ENCODE measurements at places on chromosomes 1 and 21.

DNA sequence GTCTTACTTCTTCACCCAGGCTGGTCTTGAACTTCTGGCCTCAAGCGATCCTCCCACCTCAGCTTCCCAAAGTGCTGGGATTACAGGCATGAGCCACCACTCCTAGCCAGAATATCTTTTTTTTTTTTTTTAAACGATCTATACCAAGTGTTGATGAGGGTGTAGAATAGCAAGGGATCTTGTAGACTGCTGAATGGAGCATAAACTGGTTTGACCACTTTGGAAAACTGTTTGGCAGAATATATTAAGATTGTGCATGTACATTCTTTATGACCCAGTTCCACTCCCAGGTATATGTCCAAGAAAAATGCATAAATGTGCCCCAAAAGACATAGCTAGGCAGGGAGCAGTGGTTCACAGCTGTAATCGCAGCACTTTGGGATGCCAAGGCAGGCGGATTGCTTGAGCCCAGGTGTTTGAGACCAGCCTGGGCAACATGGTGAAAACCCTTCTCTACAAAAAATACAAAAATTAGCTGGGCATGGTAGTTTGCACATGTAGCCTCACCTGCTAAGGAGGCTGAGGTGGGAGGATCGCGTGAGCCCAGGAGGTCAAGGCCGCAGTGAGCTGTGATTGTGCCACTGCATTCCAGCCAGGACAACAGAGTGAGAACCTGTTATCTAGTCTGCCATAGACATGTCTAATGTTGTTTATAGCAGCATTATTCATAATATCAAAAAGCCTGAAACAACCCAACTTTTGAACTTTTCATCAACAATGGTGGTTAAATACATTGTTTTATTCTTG is 184.0 kb downstream of the VPS13D start:
- no peak for DNase-seq

- no peak for DNase-seq
These were observed 106.5 kb downstream of the RGS7 start for GRCh38 chr1:241250465-241250864.

GRCh38 chr21:14241297-14241696 is 25.3 kb downstream of the RBM11 start:
- no peak for DNase-seq

DNA sequence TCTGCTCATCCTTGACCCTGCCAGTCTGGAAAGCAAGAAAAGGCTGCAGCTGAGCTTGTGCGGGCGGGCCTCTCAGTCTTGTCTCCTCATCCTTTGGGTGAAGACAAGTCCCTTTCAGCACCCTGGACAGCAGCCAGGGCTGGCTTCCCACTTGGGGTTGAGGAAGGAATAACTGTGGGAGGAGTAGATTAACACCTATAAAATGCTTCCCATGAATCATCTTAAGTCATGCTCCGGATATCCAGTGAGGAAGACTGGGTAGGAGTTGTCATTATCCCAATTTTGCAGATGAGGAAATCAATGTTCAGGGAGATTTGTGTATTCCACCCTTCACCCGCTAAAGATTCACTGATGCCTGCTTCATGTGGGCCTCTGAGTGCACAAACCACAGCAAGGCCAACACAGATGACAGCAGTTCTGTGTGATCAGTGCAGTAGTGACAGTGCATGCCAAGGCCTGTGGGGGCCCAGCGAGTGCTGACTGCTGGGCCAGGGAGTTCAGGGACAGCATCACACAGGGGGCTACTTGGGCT is 20.1 kb upstream of the COL16A1 start:
- DNase-seq = peak; percentile 83

DNA sequence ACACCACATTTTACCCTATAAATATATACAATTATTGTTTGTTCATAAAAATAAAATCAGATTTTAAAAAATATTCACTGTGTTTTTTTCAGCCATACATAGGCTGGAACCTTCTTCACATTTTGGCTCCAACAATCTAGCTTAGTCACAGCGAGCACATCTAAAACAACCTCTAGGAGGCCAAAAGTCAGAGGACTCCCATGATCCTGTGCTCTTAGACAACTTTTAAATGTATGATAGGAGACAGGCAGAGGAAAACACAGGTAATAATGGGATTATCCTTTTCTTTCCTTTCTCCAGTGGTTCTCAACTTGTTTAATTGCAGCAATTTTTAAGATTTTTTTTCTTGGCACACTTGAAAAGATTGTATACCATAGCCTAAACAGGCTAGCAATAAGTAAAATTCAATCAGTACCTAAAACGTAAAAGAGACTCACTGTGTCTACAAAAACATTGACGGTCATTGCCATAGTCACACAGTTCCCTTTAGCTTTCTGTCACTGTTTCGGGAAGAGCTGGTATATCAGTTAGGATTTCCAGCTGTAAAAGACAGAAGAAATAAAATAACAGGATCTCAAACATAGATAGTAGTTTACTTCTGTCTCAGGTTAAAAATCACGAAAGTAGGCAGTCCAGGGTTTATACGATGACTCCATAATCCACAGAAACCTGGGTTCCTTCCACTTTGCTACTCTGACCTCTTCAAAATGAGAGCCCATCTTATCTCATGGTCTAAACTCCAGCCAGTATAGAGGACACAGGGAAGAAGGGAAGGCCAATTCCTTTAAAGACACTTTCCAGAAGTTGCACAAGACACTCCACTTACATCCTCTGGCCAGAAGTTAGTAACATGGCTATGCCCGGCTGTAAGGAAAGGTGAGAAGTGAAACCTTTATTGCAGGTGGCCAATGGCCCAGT is 39.2 kb upstream of the CR1L start:
- DNase-seq = no peak

GRCh38 chr21:25676451-25676850 is 37.4 kb downstream of the JAM2 start:
- no peak for DNase-seq

DNA sequence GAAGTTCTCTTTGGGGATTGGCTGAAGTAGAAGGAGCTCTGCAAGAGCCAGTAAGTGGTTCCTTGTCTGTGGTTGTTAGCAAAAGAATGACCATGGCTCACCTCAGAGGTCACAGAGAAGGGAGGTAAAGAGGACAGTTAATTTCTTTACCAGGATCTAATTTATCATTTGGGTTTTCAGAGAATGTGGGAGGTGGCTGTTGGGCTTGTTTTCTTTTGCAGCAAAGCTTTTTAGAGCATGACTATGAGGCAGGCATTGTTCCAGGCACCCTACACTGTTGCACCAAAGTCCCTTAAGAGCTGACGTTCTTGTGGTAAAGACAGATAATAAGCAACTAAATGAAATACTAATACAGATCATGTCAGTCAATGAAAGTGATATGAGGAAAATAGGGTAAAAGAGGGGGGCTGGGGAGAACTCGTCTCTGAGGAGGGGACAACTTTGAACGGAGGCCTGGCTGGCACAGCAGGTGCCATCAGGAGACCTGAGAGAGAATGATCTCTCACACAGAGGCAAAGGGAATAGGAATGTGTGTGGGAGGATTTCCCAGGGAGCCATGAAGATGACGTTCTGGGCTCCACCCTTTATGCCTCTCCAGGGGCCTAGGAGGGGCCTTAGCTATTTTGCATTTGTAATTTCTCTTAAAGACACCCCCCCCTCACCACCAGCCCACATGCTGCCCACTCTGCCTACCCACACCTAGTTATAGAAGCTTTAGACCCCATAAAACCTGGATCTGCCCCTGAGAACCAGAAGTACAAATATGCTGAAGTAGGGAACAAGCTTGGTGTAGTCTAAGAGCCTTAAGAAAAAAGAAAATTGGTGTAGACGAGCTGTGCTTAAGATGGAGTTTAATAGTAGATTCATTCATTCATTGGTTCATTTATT is 177.5 kb downstream of the ROR1 start:
- DNase-seq = no peak

- no peak for DNase-seq
These were observed 75.2 kb downstream of the BEND5 start for GRCh38 chr1:48701445-48701844.

GRCh38 chr1:166910396-166910994 is 34.4 kb upstream of the TADA1 start:
- DNase-seq = peak; percentile 51

GRCh38 chr1:87941337-87941946 is 612.8 kb downstream of the LMO4 start:
- DNase-seq = peak; percentile 31

- no peak for DNase-seq
These were observed 165.9 kb downstream of the LRRC40 start for GRCh38 chr1:70039485-70039884.

DNA sequence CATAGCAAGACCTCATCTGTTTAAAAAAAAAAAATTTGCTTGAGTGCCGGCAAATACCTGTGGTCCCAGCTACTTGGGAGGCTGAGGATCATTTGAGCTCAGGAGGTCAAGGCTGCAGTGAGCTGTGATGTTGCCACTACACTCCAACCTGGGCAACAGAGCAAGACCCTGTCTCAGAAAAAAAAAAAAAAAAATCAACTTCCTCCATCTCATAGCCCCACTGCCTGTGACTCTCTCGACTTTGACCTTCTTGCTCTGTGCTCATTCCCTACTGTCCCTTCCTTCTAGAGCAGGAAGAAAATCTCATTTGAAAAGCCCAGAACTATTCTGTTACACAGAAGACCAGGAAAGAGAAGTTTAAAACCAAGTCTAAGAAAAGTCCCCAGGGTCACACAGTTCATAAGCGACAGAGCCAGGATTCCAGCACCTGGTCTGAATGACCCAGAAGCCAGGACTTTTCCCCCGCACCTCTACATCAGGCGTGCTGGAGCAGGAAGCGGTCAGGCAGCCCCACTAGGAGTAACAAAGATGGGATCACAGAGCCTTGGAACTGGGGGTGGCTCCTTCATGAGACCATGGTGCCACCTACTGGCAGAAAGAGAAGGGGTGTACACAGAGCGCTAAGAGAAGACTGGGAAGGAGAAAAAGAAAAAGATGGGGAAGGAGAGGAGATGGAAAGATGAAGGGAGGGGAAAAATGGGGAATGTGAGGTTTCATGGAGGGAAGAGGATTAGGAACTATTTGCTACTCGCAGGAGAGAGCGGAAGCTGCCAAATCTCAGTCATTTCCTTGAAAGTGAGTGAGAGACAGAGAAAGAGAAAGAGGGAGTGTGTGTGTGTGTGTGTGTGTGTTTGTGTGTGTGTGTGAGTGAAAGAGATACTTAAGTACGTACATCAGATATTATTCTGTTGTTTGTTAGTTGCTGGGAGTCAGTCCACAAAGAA is 3.1 kb upstream of the P3R3URF start:
- peak; percentile 92 for DNase-seq

DNA sequence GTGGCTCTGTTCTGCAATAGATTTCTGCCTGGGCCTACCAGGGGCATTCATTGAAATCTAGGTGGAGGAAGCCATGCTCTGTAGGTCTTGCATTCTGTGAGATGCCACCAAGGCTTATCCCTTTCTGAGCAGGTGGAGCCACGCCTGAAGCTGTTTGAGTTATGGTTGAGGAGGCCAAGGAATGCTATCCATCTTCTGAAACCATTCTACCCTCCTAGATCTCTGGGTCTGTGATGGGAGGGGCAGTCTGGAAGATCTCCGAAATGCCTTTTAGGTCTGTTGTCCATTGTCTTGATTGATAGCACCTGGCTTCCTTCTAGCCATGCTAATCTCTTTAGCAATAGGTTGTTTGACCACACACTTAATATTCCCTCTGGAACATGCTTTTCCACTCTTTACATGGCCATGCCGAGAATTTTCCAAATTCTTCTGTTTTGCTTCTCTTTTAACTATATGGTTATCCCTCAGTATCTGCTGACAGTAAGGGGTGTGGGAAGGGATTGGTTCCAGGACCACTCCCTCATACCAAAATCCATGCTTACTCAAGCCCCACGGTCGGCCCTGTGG is 45.2 kb downstream of the AK4 start:
- no peak for DNase-seq

Data from left renal cortex interstitium (tissue), 4 donors.